ENCODE measurements at places on chromosomes 1 and 21.

- DNase-seq: peak; percentile 28
These were observed 45.7 kb downstream of the SLC9A1 start for GRCh38 chr1:27109103-27109822.

- DNase-seq: peak; percentile 9
These were observed 85.4 kb upstream of the CD53 start for GRCh38 chr1:110787328-110788071.

- no peak for DNase-seq
These were observed 33.1 kb upstream of the ZNF644 start for GRCh38 chr1:91054780-91055481.

DNA sequence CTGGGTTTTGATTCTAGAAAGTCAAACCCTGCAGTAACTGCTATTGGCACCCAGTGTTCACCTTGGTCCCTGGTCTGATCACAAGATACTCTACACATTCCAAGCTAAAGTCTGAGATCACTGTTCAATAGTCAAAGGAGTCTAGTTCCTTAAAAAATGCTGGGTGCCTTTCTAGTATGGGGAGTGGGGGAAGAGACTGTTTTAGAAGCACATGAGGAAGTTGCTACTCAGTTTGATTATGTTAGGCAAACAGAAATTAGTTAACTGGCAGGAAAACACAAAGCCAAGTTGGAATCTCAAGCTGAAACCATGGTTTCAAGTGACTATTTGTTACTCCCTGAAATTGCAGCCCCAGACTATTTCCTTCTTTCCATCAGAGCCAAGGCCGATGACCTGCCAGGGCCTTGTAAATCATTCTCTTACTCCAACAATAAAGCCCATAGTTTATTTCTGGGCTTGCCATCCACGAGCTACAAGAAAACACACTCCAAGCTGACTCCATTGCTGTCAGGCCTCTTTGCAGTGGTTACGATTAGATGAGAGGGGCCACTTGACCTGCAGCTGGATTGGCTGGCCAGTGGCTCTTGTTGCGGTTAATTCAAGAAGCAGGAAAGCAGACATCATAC is 21.1 kb upstream of the VTCN1 start:
- no peak for DNase-seq

DNA sequence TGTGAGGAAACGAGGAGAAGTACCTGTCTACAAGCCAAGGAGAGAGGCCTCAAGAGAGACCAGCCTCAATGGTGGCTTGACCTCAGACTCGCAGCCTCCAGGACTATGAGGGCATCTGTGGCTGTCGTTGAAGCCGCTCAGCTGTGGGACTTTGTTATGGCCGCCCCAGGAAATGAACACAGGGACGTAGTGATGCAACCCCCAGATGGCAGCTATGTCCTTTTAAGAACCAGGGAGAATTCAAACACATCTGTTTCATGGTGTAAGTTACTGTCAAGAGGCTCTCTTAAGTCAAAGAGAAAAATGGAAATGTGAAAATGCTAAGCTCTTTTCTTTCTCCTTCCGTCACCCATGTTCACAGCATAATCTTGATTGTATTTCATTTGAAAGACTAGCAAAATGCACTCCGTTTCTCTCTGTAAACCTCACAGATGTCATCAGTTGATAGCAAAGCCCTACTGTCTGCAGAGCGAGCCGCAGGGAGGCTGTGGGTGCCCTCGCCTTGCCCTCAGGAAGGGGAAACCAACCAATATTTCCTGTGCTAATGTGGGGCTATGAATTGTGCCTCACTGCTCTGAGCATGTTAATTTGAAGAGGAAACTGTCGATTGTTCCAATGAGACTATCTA is 21.3 kb downstream of the UBASH3A start:
- peak; percentile 57 for DNase-seq

DNA sequence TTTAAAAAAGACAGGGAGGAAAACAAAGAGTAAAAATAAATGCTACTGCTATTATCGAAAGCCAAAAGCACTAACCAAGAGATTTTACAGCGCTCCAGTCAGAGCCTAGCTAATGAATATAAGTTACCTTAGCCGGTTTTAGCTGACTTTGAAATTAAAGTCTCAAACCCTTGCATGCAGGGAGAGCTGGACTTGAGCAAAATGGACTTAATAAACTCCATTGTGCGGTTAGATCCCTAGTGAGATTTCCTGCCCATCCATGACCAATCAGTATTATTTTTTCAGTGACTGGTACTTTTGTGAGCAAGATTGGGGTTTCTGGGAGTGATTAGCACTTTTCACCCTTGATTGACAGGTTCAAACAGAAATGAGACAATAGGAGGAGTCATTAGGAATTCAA is 333.4 kb upstream of the ADGRL2 start:
- DNase-seq: no peak

DNA sequence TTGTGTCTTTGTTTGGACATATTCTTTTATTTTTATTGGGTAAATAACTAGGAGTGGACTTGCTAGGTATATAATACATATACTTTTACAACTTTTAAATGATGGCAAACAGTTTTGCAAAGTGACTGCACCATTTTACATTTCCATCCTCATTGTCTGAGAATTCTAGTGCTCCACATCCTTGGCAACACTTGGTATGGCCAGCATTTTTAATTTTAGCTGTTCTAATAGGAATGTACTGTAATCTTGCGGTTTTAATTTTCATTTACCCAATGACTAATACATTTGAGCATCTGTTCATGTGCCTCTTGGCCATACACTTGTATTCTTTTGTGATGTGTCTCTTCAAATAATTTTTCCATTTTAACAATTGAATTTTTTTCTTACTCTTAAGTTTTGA is 37.0 kb upstream of the ATP6V1G3 start:
- DNase-seq: no peak

GRCh38 chr1:221458447-221459156 is 283.3 kb downstream of the DUSP10 start:
- no peak for DNase-seq

GRCh38 chr1:50123071-50123470 is 14.4 kb downstream of the ELAVL4 start:
- DNase-seq: no peak

GRCh38 chr21:28431527-28432200 is 561.0 kb downstream of the LTN1 start:
- DNase-seq: no peak

DNA sequence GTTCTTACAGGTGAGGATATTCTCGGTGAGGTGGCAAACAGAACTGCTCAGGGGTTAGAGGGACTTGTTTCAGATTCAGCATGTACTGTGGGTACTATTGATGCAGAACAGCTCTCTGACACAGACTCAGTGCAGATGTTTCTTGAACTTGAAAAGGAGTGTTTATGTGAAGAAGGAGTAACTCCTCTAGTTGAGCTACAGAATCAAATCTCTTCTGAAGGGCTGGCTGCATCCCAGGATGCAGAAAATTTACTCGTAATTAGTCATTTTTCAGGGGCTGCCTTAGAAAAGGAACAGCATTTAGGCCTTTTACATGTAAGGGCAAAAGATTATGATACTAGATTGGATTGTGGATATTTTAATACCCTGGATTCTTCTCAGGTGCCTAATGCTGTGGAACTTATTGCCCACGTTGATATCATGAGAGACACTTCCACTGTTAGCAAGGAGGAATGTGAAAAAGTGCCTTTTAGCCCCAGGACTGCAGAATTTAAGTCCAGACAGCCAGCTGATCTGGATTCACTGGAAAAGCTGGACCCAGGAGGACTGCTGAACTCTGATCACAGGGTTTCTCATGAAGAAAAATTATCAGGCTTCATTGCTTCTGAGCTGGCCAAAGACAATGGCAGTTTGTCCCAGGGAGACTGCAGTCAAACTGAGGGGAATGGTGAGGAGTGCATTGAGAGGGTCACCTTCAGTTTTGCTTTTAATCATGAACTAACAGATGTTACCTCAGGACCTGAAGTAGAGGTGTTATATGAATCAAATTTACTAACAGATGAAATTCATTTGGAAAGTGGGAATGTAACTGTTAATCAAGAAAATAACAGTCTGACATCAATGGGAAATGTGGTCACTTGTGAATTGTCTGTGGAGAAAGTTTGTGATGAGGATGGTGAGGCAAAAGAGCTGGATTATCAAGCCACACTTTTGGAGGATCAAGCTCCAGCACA is 79.6 kb upstream of the BMP8A start:
- DNase-seq: no peak

DNA sequence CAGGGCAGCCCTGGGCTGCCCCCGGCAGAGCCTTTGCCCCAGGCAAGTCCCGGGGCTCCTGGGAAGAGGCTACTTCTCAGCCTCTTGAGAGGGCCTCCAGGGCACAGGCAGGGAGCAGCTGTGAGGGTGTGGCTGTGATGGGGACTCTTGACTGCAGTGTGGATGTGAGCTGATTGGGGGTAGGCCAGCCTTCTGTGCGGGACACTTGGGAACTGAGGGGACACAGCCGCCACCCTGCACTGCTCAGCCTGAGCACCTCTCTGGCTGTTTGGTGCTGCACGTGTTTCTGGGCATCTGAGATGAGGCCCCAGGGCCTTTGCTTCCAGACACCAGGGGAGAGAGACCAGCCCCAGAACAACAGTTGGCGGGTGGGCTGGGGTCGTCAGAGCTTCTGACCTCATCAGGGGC is 62.1 kb downstream of the SKI start:
- DNase-seq: peak; percentile 29

GRCh38 chr1:245272676-245273075 is 117.9 kb downstream of the KIF26B start:
- DNase-seq: no peak

- DNase-seq: no peak
These were observed 56.7 kb downstream of the RIPK4 start for GRCh38 chr21:41709965-41710822.

DNA sequence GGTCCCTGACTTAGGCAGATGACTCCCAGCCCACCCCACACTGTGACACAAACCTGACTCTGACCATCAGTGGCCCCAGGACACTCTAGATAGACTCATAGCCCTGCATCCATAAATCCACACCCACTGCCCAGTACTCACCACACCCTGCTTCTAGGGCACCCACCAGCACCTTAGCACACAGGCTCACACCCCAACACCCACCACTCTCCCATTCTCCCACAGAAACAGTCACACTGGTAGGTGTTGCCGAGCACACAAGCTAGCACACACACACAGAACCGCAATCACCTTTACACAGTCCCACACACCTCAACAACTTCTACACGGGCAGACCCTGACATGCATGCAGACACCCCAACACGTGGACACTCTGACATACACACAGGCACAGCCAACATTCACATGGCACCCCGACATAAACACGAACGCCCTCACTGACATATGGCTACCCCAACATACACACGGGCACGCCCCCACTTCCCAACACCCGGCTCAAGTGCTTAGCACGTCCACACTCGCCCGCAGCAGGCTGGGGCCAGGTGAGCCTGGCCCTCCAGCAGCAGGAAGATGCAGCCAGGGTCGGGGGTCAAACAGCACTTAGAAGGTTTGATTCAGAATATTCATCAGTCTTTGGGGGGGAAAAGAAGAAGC is 105.5 kb upstream of the TARDBP start:
- DNase-seq: no peak

DNA sequence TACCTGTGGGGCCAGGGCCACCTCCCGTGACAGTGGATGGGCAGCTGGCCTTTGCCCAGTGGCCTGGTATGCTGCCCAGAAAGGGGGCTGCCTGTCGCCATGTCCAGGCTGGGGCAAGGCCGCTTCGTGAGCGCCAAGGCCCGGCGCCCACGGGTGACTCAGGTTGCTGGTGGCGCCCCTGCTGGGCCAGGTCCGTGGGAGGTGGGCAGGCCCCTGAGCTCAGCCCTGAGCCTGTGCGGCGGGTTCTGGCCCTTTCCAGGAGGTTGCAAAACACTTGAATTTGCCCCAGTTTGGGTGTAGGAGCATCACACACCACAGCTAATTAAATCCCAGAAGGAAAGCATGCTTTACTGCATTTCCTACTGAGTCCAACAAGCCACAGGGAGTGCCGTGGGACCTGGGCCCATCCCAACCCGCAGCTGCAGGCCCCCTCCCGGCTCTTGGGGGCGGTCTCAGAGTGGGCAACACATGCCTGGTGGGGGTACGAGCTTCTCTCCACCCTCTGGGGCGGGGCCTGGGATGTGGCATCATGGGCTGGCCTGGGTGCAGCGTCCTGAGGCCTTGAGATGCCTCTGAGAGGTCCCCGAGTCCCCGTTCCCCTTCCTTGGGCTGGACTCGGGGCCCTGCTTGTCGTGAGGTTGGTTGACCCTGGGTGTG is 159.8 kb downstream of the PEX14 start:
- no peak for DNase-seq

DNA sequence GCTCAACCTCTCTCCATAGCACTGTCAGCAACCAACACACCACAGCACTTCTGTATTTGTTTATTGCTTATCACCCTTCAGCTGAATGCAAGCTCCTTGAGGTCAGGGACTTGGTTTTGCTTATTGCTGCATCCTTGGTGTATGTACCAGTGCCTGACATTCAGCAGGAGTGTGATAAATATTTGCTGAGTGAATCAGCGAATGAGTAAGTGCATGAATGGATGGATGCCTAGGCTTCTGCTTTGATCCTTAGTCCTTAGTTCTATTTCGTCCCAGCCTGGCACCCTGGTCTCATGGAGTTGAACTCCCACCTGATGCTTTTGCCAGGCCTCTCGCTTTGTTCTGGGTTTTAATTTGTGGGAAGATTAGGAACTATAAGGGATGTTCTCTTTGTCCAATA is 88.2 kb downstream of the ZSCAN20 start:
- DNase-seq: no peak
